ENCODE measurements at places on chromosomes 16 and 17.

DNA sequence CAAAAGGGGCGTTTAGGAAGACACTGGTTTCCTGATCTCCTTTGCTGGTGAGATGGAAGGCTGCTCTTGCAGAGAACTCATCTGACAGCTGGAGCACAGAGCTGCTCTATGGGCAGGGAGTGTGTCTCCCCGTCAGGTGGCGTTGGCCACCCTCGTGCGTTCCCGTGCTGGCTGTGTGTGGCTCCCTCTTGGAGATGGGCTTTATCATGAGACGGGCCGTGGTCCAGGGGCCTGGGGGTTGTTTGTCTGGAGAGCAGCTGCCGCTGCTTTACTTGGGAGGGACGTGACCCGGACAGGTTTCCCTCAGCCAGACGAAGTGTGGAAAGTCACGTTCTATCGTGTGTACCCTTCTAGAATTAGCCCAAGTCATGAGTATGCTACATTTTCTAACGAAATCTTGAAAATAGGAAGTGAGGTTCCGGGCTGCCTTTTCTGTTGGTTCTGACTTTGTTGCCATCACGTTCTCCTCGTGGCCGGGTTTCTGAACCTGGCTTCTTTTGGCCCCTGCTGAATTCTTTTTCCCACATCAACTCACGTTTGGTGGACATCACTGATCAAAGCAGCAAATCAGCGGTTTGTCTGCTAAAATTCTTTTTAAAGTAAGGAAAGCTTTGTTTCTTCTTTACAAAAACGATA lies 105.6 kb upstream of the CHMP6 start:
- DNase-seq: no peak

GRCh38 chr16:47320546-47321310 lies 140.1 kb downstream of the ITFG1 start:
- peak; percentile 39 for DNase-seq

DNA sequence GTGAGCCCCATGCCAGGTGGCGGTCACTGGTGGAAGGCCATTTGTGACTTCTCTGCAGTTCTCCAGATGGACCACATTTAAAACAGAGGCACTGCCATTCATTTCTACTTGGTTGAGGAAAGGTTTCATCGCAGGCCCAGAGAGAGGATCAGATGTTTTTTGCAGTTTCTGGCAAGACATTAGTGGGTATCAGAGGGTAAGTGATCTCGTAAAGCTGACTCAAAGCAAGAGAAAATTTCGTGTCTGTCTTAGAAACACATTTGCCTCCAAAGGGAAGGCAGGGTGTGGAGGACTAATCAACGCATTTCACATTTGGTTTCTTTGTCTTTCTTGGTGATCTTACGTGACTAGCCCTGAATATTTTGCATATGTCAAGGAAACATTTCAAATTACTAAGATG lies 81.8 kb downstream of the PRKCB start:
- DNase-seq: no peak

DNA sequence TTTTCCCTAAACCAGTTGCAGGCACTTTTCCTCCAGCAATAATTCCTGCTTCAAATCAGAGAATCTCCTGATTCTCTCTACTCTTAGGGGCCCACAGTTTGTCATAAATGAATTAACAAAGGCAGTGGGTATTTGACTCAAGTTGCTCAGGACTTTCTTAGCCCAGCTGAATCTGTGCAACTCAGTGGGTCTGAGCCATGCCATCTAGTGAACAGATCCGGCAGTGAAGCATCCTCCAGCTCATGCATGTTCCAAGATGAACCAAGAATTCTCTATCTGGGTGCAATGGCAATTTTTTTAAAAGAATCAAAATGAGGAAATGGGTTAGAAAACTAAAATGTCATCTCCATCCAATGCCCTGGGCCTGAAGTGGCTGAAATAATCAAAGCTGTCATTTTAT lies 575.2 kb upstream of the CDH11 start:
- DNase-seq: no peak

GRCh38 chr17:66863820-66864219 lies 28.9 kb downstream of the CACNG5 start:
- no peak for DNase-seq

- DNase-seq: peak; percentile 30
These were observed 1.3 kb downstream of the RAD51C start for GRCh38 chr17:58693751-58694150.

- no peak for DNase-seq
These were observed 401.5 kb downstream of the SLC39A11 start for GRCh38 chr17:72691017-72691416.

GRCh38 chr17:20954794-20955193 lies 88.0 kb downstream of the USP22 start:
- DNase-seq: no peak

GRCh38 chr16:4303973-4304372 lies 11.9 kb upstream of the GLIS2 start:
- no peak for DNase-seq

GRCh38 chr17:80219763-80220053 lies 425 bp downstream of the SGSH start:
- DNase-seq: no peak

DNA sequence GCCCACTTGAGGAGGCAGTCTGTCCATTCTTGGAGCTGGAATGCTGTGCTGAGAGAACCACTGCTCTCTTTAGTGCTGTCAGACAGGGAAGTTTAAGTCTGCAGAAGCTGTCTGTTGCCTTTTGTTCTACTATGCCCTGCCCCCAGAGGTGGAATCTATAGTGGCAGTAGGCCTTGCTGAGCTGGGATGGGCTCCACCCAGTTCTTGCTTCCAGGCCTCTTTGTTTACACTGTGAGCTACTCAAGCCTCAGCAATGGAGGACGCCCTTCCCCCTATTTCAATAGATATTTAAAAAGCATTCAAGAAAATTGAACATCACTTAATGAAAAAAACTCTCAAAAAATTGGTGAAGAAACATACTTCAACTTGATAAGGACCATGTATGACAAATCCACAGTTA lies 313.5 kb downstream of the PHKB start:
- DNase-seq: no peak
